B cell (primary cell): ENCODE measurements at places on chromosomes 1 and 21.

- no peak for DNase-seq
These were observed 262.9 kb downstream of the OMA1 start for GRCh38 chr1:58283388-58284224.

DNA sequence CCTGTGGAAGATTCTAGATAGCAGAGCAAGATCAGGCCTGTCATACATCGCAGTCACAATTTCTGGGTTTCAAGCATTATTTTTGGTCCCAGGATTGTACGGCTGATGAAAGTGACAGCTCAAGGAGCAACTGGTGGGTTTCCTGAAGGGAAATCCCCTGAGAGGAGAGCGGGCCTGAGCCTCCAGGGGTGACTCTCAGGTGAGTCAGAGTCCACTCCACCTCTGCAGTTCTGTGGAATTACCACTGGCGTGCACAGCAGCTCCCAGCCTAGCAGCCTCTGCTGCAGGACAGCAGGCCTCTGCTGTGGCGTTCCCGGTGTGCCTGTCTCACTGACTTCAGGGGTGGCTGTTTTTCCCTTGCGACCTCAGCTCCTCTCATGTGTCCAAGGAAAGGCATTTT lies 24.4 kb downstream of the SLC66A1 start:
- no peak for DNase-seq

DNA sequence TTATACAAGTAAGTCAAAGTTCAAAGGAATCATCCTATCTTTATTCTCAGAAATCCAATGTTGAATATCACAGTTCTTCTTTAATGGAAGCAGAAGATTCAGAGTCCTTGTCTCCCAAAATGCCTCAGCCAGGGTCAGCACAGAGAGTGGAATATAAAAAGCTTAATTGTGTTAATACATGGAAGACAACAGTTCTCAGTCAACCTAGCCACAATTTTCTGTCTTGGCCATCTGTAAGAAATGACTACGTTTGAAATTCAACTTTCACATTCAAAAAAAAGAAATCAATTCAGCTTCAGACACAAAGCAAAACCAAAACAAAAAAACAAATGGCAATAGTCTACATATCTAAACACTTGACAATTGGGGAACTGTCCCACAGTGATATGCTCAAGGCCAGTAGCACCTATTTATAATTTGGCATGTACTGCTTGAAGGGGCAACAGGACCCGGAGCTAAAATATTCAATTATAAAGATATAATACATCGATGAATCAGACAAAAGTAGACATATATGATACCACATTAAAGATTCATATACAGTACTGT lies 27.3 kb upstream of the GLIS1 start:
- no peak for DNase-seq

DNA sequence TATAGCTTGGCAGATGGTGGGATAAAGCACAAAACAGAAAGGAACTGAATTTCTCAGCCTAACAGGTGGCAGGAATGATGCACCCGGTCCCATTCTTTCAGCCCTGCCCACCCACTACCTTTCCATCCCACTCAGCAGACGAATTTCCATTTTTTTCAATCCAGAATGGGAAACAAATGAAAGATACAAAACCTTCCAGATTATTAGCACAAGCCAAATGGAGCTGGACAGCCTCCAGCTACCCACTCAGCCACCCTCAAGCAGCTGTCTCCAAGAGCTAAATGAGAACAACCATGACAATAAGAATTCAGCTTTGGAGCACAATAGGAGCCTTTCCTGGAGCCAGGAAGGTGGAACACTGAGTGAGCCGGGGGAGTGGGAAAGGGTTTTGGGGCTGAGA lies 96.3 kb upstream of the ST6GALNAC5 start:
- DNase-seq = no peak

- no peak for DNase-seq
These were observed 56.7 kb downstream of the HUNK start for GRCh38 chr21:31929548-31929947.

DNA sequence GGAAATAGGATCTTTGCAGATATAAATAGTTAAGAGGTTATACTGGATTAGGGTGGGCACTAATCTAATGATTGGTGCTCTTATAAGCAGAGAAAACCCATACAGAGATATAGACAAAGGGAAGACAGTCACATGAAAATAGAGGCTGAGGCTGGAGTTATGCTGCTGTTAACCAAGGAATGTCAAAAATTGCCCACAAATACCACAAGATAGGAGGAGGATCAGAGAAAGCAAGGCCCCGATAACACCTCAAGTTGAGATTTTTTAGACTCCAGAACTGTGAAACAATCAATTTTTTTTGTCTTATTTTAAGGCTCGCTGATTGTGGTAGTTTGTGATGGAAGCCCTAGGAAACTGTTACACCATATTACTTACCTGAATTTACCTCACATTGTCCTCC lies 513.2 kb downstream of the COL11A1 start:
- DNase-seq = no peak

DNA sequence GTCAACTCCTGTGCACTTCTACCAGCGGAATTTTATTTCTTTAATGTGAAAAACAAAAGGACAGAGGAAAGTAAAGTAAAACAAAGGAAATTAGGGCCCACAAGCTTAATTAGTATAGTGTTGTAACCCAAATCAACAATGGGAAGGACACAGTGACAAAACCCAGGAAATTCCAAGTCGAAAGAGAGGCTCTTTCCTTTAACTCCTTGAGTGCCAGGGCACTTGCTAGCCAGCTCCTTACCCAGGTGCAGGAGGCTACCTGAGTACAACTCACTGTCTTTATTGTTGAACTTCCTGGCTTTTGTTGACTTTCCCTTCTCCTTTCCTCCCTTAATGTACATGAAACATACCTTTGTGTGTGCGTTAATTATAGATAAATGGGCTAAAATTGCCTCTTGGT lies 55.0 kb downstream of the PEX14 start:
- DNase-seq = no peak

DNA sequence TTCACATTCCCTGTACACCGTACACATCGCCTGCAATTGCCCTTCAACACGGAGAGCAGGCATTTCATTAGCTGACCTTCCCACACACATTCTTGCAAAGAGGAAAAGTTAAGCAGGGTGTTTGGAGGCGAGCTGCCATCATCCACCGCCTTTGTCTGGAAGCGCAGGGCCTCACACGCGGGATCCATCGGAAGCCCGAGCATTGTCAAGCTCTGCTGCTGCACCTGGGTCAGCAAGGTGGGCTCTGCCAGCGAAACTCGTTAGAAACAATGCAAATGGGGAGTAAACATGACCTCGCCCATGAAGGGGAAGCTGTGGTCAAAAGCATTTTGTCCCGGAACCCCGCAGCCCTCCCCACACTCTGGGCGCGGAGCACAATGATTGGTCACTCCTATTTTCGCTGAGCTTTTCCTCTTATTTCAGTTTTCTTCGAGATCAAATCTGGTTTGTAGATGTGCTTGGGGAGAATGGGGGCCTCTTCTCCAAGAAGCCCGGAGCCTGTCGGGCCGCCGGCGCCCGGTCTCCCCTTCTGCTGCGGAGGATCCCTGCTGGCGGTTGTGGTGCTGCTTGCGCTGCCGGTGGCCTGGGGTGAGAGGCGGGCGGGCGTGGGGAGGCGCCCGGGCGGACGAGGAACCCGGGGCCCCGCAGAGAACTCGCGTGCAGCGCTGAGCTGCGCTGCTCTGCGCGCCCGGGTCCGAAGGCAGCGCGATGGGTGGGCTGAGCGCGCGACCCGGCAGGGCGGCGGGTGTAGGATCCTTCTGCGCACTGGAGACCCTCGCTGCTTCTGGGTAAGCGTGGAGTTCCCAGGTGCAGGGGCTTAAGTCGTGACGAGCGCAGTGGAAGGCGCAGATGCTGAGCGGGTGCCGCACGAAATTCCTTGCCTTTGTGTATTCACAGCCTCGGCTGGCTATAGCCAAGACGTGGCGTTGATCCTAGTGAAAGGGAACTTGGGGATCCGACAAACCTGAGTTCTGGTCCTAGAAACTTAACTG lies at the start of gene CR1:
Gene CR1 (plus strand): TSS at position 357 of the 992 bp plus-strand sequence. CDS start 111 bp downstream, at position 468.
- DNase-seq = peak; percentile 77

DNA sequence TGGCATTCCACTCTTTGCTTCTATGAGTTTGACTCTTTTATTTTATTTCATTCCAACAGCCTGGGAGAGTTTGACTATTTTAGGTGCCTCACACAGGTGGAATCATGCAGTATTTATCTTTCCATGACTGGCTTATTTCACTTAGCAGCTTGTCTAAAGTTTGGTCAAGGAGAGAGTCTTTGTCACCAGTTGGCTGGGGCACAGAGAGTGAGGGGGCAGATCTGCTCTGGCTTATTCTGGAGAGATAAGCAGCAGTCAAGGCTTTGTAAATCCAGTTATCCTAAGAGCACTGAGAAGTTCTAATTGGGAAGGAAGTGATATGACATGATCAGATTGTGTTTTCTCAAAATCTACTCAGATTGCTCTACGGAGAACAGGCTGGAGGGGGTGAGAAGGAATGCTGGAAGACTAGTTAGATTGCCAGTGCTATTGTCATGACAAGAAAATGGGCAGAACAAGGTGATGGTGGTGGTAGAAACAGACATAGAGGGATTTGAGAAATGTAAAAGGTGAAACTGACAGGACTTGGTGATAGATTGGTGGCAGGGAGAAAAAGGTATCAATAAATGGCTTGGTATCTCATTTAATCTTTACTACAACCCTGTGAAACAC lies 12.1 kb upstream of the CTTNBP2NL start:
- DNase-seq = no peak

- no peak for DNase-seq
These were observed 77.7 kb downstream of the RHOU start for GRCh38 chr1:228812961-228813360.

DNA sequence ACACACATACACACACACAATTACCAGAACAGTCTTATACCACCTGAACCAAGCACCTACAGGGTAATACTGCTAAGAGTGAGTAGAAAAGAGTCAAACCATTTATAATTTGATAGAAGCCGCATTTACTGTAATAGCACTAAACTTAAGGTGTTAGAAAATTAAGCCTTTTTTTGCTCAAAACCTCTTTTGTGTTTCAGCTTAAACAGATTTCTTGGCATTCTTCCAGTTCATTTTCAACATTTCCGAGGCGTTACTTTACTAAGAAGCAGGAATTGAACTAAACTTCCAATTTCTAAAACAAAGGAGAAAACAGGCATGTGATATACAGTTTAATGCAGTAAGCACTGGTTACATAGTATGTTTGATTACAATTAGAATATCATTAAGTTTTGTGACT lies 387.2 kb downstream of the NCAM2 start:
- no peak for DNase-seq

- DNase-seq = no peak
These were observed 20.6 kb upstream of the KIF21B start for GRCh38 chr1:201044119-201044518.

DNA sequence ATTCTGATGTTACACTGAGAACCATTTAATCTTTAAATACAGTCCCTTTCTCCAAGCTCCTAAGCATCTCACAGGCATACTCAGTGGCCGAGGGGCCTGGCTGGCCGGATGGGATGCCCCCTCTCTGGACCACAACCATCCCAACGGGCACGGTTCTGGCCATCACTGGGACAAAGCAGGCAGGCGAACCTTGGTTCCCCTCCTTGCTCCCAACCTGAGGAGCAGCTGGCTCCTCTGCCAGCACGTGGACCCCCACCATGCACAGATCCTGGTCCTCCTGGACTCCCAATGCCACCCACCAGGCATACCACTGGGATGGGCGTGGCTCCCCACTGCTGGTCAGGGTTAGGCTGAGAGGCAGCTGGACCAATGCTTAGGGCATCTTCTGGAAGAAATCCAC lies 19.8 kb upstream of the PRDM16 start:
- no peak for DNase-seq
